ENCODE measurements at places on chromosomes 7 and 10.

- no peak for DNase-seq
Measured at GRCh38 chr10:80351220-80351619, 5.3 kb downstream of the DYDC1 start.

DNA sequence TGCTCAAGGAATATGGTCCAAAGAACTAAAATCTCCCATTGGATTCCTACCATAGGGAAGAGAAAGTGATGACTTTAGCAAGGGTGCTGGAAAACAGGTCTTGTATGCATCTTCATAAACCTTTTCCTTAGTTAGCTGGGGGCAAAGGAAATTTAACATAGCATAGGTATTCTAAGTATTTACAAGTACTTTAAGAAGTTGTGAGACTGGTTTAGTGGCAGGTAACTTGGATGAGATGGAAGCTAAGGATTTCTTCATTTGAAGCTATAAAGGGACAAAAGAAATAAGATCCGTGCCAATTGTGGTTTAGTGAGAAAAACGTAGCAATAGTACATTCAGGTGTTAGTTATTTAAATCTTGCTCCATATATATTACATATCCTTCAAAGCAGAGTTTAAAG is 183.4 kb upstream of the TCF7L2 start:
- no peak for DNase-seq

- DNase-seq: no peak
Measured at GRCh38 chr7:5532536-5533335, 109.1 kb upstream of the TNRC18 start.

DNA sequence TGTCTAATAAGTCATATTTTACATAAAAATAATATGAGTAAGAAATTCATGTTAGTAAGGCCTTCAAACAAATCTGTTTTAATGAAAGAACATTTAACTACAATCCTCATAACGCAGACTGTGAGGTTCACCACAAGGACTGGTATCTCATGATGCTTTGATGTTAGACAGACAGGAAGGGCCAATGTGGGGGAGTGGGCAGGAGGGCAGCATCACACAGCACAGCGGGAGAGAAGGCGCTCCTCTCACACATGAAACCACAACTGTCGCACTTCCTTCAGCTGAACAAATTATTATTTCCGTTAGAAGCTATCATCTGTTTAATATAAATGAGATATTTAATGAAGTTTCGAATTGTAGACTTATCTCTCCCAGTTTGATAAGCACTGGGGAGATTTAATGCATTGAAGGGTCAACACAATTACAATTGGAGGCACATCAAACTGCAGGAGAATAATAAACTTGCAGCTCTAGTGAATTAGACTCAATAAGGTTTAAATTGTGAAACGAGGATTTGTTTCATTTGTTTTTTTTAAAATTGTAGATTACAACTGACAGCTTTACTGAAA is 466.1 kb downstream of the PARD3 start:
- no peak for DNase-seq

GRCh38 chr7:64882341-64883112 is 20.5 kb upstream of the ZNF273 start:
- DNase-seq: no peak

All from NCI-H1092 treated with DMSO at 0.1 percent for 48 hours (cell line).